Mucosa of gallbladder (tissue), 1 donor: ENCODE measurements at places on chromosomes 7 and 10.

DNA sequence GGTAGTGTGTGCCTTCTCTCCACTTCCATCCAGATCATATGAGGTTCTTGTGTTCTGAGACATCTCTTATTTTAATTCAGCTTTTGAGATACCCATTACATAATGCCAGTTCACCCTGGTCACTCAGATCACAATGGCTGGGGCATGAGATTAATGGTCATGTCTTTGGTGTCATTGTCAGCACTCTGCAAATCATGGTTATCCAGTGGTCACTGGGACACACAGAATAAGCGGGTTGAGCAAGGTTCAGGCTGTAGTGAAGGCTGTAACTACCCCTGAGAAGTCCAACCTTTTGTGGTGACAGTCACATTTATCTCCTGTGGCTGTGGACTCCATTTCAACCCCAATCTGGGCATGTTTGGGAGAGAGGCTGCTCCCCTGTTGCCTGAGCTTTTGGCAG lies 35.8 kb downstream of the SORCS3 start:
- no peak for DNase-seq

- DNase-seq, result no peak
These were observed 54.9 kb downstream of the HK1 start for GRCh38 chr10:69333205-69333604.

GRCh38 chr7:151736403-151736909 lies 140.5 kb downstream of the PRKAG2 start:
- DNase-seq, result peak; percentile 73

- DNase-seq, result no peak
These were observed 82.9 kb upstream of the NAMPT start for GRCh38 chr7:106367664-106368063.

- no peak for DNase-seq
These were observed 97.0 kb downstream of the CDH23 start for GRCh38 chr10:71493741-71494140.

DNA sequence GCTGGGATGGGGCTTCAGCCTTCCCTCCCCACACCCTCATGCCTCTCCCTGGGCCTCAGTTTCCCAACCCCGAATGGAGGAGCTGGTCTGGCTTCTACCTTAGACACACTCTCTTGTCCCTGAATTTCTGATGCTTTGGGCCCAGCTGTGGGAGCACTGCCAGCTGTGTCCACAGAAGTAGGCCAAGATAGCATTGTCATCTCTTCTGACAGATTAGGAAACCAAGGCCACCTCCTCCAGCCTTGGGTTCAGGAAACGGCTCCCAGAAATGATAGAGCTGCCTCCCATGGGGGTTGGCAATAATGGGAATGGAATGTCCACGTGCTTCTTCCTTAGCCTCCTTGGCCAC lies 1.3 kb downstream of the PPIF start:
- no peak for DNase-seq

- no peak for DNase-seq
These were observed 62.9 kb downstream of the MGAM2 start for GRCh38 chr7:142174441-142174840.

GRCh38 chr7:2036786-2037185 lies 196.0 kb downstream of the MAD1L1 start:
- no peak for DNase-seq

GRCh38 chr7:66352071-66352470 lies 146.9 kb downstream of the TPST1 start:
- no peak for DNase-seq

DNA sequence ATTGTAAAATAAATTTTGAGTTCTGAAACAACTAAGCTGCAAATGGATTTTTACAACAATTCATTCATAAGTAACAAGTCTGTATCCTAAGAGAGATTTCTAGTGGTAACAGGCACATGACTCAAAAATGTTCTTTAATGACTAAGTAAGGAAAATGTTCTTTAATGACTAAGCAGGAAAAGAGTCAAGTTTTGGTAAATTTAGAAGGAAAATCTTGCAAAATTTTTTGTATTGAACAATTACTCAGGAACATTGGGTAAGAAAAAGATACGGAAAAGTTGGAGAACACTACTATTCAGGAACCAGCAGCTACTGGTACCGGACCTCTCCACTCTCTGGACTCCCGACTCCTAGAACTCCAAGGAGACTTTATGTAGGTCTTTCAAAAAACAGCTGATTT lies 33.5 kb downstream of the HYCC1 start:
- DNase-seq, result no peak

GRCh38 chr10:29482591-29483431 lies 152.0 kb downstream of the SVIL start:
- DNase-seq, result no peak

- DNase-seq, result no peak
These were observed 3.1 kb upstream of the ABCC2 start for GRCh38 chr10:99779335-99779734.

DNA sequence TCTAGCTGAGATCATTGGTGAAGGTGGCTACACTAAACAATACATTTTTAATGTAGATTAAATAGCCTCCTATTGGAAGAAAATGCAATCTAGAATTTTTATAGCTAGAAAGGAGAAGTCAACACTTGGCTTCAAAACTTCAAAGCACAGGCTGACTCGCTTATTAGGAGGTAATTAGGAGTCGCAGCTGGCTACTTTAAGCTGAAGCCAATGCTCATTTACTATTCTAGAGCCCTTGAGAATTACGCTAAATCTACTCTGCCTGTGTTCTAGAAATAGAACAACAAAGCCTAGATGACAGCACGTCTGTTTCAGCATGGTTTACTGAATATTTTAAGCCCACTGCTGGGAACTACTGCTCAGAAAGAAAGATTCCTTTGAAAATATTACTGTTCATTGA lies 101.6 kb upstream of the EEPD1 start:
- DNase-seq, result no peak

DNA sequence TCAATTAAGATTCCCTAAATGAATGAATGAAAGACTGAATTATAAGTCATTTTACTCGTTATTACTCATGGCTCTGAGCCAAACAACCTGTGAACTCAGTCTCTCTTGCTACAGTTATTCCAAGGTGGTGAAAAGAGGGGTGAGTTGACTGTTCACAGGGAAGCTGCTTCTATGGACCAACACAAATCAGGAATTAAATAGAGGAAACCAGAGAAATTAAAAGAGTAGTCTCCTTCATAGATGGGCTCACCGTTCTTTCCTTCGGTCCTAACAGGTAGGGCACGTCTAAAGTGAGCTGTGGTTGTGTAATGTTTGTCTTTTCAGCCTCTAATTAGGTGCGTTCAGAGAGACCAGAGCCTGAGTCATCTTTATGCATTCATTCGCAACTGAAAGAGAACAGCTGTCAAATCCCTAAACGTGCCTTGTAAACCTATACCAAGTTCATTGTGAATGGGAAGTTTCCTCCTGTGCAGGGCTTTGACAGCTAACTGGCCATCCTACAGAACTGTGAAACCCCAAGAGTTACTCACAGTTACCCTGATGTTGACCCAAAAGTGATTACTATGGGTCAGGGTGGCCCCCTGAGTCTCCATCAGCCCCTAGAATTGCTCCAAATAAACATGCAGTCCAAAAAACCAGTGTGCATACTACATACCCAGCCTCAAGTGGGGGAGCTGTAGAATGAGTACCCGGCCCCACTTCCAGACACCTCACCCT lies 18.2 kb upstream of the C10orf53 start:
- no peak for DNase-seq

DNA sequence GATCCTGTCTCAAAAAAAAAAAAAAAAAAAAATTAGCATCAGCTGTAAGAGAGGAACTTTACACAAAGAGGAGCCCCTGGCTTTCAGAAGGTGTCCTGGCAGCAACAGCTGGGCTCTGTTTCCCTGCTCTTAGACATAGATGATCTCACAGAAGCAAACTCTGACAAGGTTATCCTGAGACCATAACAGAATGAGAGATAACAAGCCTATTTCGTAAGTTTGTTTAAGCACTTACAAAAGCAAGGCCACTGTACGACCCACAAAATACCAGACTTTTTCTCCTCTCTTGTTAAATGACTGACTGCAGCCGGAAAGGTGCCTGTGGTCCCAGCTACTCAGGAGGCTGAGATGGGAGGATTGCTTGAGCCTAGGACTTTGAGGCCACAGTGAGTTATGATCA lies 33.3 kb upstream of the OTUD1 start:
- DNase-seq, result no peak

DNA sequence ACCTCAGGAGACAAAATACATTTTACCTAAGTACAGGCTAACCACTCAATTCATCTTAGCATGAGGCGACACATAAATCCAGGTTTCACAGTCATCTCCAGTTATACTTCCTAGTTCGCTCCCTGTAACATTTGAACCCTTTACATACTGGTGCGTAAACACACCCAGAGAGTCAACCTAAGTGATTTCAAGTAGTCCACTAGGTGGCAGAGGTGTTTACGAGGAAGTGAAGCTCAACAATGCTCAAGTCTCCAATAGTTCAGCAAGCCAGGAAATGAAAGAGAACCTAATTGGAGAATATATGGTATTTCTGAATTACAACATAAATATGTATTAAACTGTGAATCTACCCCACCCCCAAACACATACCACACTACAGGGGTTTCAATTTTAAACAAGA lies 76.3 kb upstream of the ABCB5 start:
- DNase-seq, result no peak

DNA sequence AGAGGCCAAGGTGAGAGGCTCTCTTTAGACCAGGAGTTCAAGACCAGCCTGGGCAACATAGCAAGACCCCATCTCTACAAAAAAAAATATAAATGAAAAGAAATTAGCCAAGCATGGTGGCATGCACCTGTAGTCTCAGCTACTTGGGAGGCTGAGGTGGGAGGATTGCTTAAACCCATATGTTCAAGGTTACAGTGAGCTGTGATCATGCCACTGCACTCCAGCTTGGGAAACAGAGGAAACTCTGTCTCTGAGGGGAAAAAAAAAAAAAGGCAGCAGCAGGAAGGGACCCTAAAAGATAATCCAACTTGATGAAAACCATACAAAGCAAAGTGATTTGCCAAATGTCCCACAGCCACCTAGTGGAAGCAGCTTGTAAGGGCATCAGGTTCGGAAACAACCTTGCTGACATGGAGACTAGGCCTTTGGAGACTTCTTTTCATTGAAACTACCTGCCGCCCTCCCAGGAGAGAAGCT lies 15.6 kb upstream of the PBLD start:
- DNase-seq, result peak; percentile 16

DNA sequence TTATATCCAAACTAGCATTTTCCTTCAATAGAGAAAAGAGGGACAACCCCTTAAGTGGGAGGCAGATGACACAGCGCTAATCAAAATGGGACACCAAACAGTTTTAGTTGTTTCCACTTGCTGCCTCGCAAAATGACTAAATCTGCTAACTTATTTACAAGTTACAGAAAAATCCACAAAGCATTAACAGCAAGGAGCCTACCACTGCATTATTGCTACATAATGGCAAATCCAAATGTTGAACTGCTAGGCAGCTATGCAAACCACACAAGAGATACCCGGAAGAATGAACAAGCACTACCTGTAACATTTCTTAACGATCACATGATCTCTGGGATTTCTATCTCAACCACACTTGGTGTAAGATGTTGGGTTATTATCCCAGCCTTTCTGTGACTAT lies 96.7 kb downstream of the SFMBT2 start:
- no peak for DNase-seq

- no peak for DNase-seq
These were observed 341.5 kb downstream of the OTUD1 start for GRCh38 chr10:23780331-23780730.

- DNase-seq, result no peak
These were observed 38.8 kb downstream of the GRB10 start for GRCh38 chr7:50743893-50744292.
